GM23338 (cell line): ENCODE measurements at places on chromosomes 16 and 17. TPM values are rescaled to one million over a fixed set of nuclear protein-coding genes. Genes with fewer than 3 reads are reported as not detected.

TMC5 gene
- total RNA-seq = 1.7 and 2.3 TPM in 2 replicates

SP2 gene
- 6.0 and 7.6 TPM in 2 replicates for total RNA-seq

COX10 gene
- total RNA-seq = 29.9 and 46.6 TPM in 2 replicates

TBX2 gene
- total RNA-seq = not detected in 2 replicates

CSF3 gene
- 1.2 TPM in 1 of 2 replicates, not detected in the other for total RNA-seq

C17orf113 gene
- total RNA-seq = 1.8 and 2.1 TPM in 2 replicates

NOL11 gene
- total RNA-seq = 108 and 116 TPM in 2 replicates

- no peak for DNase-seq
These were observed 47.6 kb downstream of the CDH1 start for GRCh38 chr16:68784721-68785120.

- DNase-seq = no peak
These were observed 40.2 kb upstream of the CHMP6 start for GRCh38 chr17:80951121-80952090.

DNA sequence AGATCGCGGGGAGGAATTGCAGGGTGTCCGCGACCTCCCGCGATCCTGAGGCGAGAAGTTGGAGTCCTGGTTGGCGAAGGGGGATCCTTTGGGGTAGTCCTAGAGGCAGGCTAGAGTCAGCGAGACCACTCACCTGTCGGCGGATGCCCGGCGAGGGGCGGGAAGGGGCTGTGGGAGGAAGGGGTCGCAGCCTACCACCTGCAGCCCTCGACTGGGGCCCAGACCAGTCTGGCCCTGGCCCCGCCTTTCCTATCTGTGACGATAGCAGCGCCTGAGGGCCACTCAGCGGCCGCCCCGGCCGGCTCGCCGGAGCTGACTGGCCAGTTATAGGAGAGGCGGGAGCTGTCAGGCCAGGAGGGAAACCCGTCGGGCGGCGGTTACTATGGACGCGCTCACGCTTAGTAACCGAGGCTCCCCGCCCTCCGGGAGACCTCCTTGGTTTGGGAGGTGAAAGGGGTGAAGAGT, at the start of gene TEKT3:
TSS of gene TEKT3 (minus strand) at position 213 of the 465 bp plus-strand sequence. CDS start 10,012 bp downstream, outside the sequence.
- DNase-seq = peak; percentile 97

GRCh38 chr17:77480509-77481215, 339.9 kb downstream of the SEC14L1 start:
- no peak for DNase-seq

DNA sequence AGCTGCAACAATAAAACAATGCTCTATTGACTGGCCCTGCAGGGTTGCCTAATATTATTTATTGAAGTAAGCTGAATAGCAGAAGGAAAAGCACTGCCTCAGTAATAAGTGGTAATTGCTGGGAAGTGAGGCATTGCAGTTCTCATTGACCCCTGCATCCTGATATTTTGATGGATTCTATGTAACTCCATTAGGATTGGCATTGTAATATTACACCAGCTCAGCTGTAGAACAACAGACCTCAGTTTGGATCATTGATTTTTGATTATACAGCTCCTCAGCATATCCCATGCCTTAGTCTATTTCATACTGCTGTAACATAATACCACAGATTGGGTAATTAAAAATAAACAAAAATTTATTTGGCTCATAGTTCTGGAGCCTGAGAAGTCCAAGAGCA, 650.6 kb upstream of the SALL1 start:
- DNase-seq = no peak

DNA sequence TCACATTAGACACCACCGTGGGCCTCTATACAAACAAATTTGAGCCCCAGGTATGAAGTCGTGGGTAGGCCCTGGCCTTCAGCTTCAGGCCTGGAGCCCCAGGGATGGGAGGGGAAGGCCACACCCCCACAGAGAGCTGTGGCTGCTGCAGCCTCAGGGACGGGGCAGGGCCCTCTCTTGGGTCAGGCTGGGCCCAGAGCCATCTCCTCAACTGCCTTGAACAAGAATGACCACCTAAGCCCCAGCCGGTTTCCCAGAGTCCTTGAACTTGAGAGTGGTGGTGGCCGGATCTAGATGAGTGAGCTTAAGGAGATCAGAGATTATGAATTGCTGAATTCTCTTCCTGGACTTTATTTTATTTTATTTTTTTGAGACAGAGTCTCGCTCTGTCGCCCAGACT, 18.6 kb downstream of the SCNN1B start:
- DNase-seq = no peak

- no peak for DNase-seq
These were observed 2057.1 kb downstream of the TP53TG3F start for GRCh38 chr16:35516551-35516950.

- peak; percentile 93 for DNase-seq
These were observed 1.7 kb downstream of the SPHK1 start for GRCh38 chr17:76385892-76386786.

GRCh38 chr16:87496447-87496801, 3.6 kb upstream of the ZCCHC14 start:
- DNase-seq = no peak

DNA sequence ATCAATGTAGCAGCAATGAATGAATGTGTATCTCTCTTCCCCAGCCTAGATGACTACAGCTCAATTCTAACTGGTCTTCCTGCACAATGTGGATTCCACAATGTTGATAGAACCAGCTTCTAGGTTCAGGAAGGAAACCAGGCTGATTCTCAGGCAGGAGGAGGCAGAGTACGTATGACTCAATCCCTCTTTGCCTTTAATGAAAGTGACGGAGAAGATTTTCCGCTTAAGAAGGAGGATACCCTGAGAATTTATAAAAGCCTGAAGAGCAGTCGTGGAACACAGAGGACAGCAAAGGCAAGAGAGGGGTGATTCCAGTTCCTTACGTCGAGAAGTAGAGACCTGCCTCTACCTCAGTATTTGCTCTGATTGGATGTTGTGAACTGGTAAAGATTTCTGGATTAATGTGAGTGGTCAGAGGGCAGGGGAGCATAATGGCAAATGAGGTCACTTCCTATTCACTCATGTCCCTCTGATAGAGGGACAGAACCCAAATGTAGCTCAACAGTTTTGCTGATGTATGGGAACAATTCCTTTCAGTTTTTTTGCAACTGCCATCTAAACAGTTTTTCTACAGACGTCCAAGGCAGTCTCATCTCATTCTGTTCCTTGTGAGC, 15.0 kb upstream of the SLC16A11 start:
- DNase-seq = no peak

DNA sequence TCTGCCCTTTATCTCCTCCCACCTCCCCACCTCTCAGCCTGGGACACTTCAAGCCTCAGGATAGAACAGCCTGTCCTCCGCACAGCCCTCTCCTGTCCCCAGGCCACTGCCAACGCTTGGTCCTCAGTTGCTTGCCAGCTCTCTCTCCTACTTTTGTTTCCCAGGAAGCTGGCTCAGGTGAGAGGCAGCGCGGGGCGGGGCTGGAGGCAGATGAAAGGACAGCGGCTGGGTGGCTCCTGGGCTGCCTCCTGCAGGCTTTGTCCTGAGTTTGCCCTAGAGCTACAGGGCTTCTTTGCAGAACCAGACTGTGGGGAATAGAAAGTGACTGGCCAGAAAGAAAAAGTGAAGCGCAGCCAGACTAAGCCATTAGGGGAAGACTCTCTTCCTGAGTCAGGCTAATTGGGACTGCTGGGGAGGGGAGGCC, 48.2 kb upstream of the CDC42EP4 start:
- peak; percentile 91 for DNase-seq

DNA sequence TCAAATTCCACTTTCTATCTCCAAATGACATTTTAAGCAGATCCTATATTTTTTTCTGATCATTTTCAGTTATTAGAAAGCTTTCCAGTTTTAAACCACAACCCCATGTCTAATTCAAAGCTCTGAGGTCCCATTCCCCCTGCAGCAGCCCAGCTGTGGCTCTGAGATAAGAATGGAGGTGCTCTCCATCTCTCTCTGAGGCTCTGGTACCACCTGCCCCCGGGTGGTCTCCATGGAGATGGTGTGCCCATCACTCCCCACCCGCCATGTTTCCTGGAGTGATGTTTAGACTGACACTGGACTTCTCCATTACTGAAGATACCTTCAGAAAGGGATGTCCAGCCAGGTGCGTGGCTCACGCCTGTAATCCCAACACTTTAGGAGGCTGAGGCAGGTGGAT, 68.1 kb upstream of the SEC14L1 start:
- no peak for DNase-seq

DNA sequence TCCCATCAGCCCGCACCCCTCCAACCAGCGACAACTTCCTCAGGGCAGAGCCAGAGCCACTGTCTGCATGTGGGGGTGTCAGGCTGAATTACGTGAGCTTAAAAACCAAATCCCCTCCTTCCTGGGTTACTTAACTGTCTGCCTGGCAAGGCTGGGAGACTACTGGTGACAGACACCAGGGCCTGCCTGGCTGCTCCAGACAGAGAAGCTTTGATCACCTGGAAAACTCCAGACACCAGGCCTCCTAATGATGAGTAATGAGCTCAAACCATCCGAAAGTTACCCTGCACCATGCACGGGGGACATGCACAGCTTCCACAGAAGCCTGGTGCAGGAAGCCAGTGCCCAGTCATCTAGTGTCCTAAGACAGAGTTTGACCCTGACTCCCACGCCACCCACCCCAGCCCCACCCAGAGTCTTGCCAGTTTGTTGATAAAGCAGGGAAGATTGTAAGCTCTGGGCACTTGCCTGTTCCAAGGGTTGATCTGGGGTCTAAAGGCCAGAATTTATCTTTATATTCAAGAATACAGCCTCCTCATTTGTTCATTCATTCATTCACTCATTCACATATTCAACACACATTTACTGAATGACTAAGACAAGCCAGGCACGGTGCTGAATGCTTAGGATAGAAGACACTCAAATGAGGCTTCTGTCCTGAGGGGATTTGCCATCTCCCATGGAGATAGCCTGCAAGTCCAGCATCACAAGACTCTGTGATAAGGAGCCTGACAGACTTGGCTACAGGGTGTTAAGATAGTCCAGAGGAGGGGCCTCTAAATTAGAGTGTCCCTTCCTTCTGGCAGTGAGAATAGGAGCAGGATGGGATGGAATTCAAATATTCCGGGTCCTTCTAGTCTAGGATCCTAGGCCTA, 7.2 kb upstream of the CCDC182 start:
- no peak for DNase-seq

DNA sequence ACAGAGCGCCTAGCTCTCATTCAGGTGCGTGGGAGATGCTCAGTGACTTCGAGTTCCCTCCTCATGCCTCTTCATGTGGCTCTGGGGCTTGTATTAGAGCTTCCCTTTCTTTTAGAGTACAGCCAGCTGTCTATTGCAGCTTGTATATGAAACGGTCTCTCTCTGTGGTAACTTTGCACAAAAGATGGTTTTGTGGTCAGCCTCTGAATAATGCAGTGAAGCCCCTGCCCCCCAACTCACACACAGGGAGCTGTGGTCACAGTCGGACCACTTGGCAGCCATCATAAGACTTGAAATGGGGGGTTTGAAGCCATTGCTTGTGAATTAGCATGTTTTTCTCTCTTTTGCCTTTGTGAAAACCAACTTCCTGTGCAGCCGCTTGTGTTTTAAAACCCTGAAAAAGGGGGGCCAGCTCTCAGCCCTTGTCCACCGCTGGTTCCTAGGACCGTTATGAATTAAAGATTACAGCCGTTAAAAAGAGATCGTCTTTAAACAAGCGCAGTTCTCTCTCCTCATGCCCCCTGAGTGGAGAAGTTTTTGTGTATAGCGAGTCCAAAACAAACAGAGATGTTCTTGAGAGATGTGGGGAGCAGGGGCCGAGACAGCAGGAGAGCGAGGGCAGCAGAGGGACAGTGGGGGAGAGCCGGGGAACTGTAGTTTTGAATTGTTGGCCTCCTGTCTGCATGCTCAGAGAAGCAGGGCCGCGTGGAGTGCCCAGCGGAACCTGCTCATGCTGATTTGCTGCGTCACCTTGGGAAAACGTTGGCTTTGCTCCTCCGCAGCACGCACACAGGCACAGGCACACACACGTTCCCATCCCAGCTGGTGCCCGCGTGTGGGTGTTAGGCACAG, 199.0 kb downstream of the MSI2 start:
- no peak for DNase-seq

DNA sequence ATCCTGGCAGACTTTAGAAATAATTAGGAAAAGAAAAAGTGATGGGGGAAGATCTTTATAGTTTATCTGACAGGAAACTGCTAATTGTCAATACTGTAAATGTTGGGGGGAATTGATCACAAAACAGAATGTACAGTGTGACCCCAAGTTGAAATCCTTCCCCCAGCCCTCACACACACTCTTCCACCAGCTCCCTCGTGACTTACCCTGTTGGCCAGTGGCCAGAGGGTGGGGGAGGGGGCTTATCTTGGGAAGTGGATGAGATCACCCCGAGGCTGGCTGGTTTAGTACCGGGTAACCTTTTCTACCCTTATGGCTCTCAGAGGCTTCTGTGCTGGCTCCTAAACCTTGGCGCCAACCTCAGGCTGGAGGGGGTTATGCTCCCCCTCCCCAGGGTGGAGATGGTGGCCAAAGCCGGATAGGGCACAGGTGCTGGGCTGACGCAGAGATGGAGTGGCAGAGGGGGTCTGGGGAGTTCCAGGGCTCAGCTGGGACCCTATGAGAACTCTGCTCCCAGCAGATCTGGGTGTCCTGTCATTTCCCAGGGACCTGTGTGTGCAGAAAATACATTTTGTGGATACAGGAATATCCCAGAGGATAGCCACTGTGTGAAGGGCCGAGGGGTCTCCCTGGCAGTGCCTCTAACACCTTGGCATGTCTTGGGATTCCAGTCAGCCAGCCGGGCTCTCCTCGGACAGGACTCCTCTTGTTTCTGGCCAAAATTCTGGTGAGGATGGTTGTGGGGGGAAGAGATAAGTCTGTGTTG, 18.6 kb downstream of the CDH16 start:
- DNase-seq = peak; percentile 64

DNA sequence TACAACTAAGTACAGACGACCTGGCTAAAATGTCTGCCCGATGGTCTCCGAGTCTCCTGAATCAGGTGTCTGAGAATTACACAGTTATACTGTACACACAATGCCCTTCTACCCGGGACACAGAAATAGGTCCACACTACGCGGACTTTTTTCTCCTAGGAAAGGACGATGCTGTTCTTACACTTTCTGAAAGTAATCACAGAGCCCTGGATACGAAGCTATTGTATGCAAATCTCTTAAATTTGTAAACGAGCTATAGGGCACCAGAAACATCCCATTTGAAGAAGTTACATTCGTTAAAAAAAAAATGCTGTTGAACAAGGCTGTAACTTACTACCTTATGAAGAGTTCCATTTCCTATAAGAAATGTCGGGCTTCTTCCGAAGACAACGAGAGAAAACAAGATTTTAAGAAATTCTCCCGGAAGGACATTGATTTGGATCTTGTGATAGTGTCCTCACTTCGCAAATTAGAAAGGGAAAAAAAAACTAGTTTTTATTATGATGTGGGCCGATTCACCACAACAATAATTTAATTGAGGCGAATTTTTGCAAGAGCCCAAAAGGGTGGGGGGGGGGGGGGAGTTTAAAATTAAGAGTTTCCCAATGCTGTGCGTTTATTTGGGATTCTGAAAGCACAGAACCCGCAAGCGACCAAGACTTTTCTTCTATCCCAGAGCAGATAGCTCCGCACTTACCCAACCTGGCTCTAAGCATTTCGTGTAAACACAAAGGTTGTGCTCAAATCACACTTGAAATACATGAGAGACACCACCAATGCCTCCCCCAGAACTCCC, 1.5 kb upstream of the SOX9 start:
- DNase-seq = no peak
